ENCODE measurements at places on chromosomes 2 and 18.

- no peak for DNase-seq
Observed at GRCh38 chr18:71105078-71105819, 816.4 kb downstream of the SOCS6 start.

- no peak for DNase-seq
Observed at GRCh38 chr2:112897624-112897978, 13.4 kb upstream of the IL37 start.

GRCh38 chr2:14647714-14648113 lies 15.2 kb downstream of the LRATD1 start:
- no peak for DNase-seq

DNA sequence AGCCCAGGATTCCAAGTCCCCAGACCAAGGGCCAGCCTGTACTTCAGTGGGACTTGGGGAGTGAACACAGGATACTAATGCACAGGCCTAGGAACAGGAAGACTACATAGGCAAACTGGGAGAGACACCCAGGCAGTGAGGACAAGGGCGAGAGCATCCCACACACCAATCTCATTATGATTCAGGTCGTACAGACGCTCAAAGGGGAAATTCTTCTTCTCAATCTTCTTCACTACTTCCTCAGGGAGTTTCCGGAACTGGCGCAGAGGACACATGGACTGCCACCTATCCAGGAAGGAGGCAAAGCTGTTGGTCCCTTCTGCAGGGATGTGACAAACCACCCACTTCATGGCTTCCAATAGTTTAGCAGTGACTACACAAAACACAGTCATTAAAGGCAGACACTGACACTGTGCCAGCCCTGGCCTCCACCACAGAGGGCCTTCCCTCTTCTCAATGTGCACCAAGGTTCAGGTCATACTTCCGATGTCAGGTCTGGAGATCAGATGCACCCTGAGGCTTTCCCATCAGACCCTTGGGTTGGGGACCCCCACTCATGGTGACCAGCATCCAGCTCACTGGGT lies 18.0 kb downstream of the SNRNP200 start:
- no peak for DNase-seq

- no peak for DNase-seq
Observed at GRCh38 chr18:75527848-75528685, 100.6 kb upstream of the SMIM21 start.

- no peak for DNase-seq
Observed at GRCh38 chr2:237309416-237309815, 104.5 kb downstream of the COL6A3 start.

GRCh38 chr2:10940596-10940995 lies 28.9 kb downstream of the KCNF1 start:
- DNase-seq: no peak

- no peak for DNase-seq
Observed at GRCh38 chr2:219772103-219772635, 144.7 kb downstream of the SLC4A3 start.

DNA sequence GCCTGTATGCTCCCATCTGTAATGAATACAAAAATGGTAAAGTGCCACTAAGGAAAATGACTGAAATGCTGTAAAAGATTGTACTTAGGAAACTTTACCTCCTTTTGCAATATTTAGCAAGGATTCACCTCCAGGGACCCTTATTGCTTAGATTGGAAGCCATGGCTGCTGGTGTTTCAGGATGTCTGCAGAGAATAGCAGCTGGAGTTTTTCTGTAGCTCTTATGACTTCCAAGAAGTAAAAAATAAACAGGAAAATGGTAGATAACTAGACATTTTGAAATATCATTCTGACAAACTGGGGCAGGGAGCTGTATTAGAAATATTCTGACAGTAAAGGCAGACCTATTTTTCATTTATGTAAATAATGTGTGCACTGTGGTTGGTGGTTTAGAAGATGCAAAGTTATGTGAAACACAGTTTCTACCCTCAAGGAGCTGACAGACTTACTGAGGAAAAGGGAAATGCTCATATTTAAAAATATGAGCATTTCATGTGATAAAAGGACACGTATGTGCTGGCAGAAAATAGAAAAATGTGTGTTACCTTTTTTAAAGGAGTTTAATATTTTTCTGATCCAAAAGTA lies 224.9 kb upstream of the BOD1L2 start:
- DNase-seq: no peak

- no peak for DNase-seq
Observed at GRCh38 chr18:74249181-74249968, 42.4 kb downstream of the CYB5A start.

- DNase-seq: no peak
Observed at GRCh38 chr2:152067823-152068222, 31.0 kb downstream of the CACNB4 start.

DNA sequence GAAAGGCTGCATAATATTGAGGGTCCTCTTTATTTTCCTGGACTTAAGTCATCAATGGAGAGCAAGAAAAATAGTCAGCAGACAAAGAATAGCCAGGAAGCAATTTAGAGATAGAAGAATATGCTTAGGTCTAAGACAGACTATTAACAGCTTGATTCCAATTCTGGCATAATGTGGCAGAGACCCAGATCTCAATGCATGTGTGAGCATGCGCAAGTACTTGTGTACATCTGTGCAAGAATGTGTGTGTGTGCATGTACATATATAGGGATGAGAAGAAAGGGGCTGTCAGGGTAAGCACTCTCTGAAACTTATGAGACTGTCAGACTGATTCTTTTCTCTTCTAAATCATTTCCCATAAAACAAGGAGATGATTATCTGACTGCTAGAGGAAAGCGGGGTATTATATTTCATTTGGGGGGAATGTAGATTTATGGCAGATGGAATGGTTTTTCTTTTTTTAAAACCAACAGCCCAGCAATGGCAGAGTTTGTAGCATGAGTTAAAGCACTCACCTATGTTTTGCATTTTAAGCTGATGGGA lies 381.3 kb upstream of the SPRED2 start:
- no peak for DNase-seq

DNA sequence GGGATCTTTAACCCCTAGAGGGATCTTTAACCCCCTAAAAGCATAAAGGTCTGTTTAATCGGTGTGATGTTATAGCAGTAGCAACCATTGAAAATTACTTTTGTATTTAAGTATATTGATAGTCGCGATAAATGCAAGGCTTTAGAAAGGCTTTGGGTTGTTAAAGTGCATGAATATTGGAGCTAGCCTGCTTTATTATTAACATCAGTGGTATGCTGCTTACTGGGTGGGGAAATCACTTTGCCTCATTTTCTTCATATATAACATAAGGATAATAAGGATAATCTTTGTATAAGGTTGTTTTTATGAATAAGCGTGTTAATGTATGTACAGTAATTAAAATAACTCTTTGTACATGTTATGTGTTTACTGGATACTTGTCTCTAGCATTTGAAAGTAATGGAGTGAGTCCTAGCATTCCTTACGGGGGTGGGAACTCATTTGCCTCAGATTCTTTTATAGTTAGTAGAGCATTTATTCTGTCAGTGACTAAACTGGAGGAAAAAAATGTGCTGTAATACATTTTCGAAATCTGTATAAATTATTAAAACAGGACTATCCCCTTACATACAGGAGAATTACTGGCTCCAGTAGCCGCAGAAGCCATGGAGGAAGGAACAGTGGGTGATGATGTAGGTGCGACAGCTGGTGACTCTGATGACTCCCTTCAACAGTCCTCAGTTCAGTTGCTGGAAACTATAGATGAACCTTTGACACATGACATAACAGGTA lies 122.2 kb downstream of the BIRC6 start:
- no peak for DNase-seq

- no peak for DNase-seq
Observed at GRCh38 chr2:176122683-176123410, at the start of gene HOXD9. Gene HOXD9, plus strand, starts transcription at chr2:176122719. Its CDS starts 50 bp downstream, at chr2:176122769.

GRCh38 chr2:109614715-109615636 lies 812 bp downstream of the SOWAHC start:
- no peak for DNase-seq

DNA sequence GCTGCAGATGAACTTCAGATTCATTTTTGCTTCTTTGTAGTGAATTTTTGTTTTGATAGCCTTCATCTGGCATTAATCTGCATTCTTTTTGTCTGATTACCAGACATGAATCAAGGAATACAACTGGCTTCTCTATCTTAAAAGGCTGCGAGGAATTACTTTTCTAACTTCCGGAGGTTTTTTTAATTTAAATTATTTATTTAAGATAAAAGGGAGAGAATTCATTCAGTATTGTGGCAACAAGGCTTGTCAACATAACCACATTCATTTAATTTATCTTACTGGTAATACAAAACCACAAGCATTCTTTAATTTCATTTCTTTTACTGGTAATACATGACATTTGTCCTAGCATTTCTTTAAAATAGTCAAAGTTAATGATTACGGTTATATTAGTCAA lies 36.0 kb downstream of the CSRNP3 start:
- no peak for DNase-seq

GRCh38 chr2:165899311-165899710 lies 54.3 kb downstream of the TTC21B start:
- DNase-seq: no peak

Data from cortex of kidney (tissue), 1 donor.